A549 (cell line): ENCODE measurements at places on chromosomes 6 and 20.

DNA sequence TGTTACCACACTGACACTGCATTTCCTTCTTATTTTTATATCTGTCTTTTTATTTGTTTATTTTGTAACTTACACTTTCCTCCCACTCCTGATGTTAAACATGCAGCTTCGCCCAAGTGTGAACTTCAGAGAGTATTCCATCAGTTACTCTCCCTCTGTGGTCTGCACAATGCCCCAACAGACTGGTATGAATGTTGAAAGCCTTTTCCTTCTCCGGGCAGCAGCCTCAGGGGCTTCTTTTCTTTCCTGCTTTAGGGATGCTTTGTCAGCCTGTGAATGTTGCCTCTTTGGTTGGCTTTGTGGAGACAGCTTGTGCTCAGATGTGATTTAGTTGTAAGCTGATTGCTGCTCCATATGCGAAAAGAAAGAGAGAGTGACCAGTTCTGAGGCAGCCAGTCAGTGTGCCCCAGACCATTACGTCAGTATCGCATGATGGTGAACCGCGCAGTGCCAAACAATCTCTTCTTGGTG is 44.0 kb downstream of the SMPDL3A start:
- no peak for DNase-seq

- DNase-seq, result no peak
Observed at GRCh38 chr20:51889466-51889865, 87.1 kb upstream of the SALL4 start.

DNA sequence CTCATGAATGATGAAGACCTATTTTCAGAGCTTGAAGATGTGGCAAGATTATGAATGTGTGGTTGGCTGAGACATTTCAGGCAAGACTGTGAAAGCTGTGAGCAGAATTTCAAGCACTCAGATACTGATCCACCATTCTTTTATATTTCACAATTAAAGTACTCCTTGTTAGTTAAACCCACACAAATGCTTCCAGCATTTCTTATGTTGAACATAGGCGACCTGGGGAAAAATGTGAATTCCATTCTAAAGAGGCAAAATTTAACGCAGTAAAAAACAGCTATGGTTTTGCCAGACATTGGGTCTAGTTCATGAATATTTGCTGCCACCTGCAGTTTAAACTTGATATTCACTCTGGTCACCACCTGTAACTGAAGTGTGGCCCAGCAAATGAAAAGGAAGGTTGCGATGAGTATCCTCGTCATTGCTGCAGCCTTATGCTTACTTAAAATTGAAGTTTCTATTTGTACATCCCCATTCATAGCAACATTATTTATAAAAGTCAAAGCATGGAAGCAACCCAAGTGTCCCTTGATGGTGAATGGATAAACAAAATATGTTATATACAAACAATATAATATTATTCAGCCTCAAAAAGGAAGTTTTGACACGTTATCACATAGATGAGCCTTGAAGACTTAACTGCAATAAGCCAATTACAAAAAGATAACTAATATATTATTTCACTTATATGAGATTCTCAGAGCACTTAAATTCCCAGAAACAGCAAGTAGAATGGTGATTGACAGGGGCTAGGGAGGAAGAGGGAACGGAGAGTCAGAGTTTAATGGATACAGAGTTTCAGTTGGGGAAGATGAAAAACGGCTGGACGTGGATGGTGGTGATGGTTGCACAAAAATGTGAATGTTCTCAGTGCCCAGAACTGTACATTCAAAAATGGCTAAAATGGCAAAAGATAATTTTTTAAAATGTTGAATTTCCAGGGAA is 32.4 kb upstream of the FAM184A start:
- DNase-seq, result peak; percentile 37

- DNase-seq, result no peak
Observed at GRCh38 chr20:23019403-23019802, 15.7 kb upstream of the SSTR4 start.
